Islet precursor cell (in vitro differentiated cells): ENCODE measurements at places on chromosomes 6 and 20.

DNA sequence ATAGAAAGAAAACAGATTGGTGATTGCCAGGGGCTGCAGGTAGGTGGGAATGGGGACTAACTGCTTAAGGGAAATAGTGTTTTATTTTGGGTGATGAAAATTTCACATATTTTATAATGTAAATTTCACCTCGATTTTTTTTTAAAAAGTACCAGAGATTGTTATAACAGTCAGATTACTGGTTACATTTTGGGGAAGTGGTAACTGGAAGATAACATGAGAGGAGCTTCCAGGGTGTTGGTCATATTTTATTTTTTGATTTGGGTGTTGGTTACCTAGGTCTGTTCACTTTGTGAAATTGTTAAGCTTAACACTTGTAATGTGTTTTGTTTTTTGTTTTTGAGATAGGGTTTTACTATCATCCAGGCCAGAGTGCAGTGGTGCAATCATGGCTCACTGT lies 17.2 kb upstream of the CRIP3 start:
- no peak for DNase-seq

- DNase-seq: no peak
These were observed 46.8 kb upstream of the SLCO4A1 start for GRCh38 chr20:62595491-62595890.

GRCh38 chr6:165732696-165733488 lies 69.9 kb upstream of the PDE10A start:
- DNase-seq: no peak

- DNase-seq: no peak
These were observed 1.7 kb downstream of the SCML4 start for GRCh38 chr6:107822176-107823046.

GRCh38 chr20:37398750-37399621 lies 53.0 kb downstream of the SRC start:
- no peak for DNase-seq

GRCh38 chr6:50952092-50952907 lies 133.6 kb downstream of the TFAP2B start:
- DNase-seq: no peak

- DNase-seq: no peak
These were observed 1.9 kb upstream of the LRRC1 start for GRCh38 chr6:53792973-53793317.

- peak; percentile 60 for DNase-seq
These were observed 534 bp downstream of the NANP start for GRCh38 chr20:25623225-25623735.

DNA sequence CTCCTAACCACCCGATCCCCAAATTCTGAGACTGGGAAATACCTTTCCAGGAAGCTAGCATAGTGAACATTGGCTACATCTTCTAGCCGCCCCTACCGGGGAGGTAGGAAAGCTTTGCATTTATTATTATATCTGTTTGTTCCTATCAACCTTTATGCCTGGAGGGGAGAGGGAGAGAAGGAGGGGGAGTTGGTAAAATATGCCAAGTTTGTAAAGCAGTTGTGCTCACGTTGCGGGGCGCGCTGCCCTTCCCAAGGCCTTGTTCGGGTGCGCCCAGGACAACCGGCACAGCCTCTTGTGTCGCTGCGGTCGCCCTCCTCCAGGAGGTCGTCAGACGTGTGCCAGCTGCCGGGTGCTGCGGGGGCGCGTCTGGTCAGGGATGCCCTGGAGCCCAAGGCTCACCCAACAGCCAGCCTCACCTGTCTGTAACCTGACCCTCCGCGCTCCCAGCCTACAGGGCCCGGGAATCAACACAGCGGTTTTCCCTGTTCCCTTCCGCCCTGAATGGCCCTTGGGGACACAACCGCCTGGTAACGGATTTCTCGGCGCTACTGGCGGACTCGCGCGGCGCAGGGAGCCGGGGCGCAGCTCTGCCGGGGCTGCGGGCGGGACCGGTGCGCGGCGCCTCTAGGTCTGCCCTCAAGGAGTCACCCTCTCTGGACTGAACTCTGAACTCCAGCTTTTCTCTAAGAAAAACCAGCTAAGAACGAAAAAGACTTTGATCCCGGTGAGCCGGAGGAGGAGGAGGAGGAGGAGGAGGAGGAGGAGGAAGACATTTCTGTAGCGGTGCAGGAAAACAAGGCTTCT lies 1.1 kb upstream of the OVOL2 start:
- DNase-seq: peak; percentile 86
